NCI-H187 (cell line): ENCODE measurements at places on chromosomes 2 and 18.

GRCh38 chr2:216754812-216755211 is 59.5 kb upstream of the IGFBP5 start:
- no peak for DNase-seq

GRCh38 chr2:227933884-227934283 is 62.5 kb downstream of the DAW1 start:
- DNase-seq = no peak

DNA sequence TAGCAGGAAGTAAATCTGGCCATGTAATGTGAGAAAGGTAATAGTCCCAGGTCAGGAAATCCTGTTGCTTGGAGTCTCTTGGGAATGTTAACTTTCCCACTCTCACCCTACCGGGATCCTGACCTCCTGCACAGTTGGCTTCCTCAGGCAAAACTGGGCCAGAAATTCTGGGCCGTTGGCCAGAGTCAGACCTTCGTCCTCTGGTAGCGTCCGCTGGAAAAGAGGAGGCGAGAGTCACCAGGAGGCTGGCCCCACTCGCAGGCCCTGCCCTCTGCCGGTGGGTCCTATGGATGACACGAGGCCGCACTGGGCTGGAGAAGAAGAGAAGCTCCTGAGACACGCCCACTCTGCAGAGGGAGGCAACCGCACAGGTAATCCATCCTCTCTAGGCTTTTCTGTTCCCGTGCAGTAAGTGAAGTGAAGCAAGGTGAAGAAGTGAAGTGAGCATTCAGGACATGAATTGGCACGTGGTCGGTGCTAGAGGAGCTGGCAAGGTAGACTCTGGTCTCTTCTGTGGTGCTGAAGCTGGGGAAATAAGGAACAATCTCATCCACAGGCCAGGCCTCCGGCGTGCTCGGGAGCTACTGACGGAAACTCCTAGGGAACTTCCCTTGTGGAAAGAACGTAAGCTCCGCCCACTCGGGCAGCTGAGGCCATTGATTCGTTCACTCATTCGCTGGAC is 182.7 kb upstream of the GLI2 start:
- DNase-seq = peak; percentile 26

DNA sequence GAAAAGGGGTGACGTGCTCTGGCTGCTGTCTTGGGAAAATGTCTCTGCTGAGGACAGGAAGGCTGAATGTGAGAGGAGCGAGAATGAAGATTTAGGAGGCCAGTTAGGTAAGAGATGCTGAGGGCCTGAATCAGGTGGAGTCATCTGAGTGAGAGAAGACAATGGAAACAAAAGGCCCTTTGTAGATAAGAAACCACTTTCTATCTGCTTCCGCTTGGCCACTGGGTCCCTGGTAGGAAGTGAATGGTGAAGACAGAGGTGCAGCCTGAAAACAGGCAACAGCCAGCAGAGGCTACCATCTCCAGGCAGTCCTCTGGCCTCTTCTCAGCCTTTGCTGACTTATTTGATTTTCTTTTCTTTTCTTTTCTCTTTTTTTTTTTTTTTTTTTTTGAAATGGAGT is 374.0 kb upstream of the SLC14A2 start:
- no peak for DNase-seq

DNA sequence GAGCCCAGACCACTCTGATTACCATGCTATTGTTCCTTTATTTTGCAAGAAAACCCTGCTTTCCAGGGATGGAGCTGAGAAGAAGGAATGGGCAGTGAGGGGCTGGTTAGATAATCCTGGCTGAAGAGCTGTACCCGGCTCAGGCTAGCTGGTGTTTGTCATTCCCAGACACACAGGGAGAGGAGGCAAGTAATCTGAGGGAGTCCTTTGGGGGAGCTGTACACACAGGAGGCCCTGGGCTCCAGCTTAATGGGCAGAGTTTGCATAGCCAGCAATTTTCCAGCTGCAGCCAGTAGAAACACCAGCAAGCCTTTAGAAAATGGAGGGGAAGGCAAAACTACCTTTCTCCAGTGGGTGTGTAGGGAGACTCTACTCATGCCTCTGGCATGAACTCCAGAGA is 259.3 kb downstream of the SOX11 start:
- DNase-seq = no peak

GRCh38 chr2:221517696-221518151 is 54.4 kb downstream of the EPHA4 start:
- peak; percentile 9 for DNase-seq

- DNase-seq = no peak
Observed at GRCh38 chr18:25058521-25058920, 293.4 kb downstream of the ZNF521 start.

- no peak for DNase-seq
Observed at GRCh38 chr18:34773961-34774766, 64.1 kb downstream of the DTNA start.

- no peak for DNase-seq
Observed at GRCh38 chr2:42060028-42060427, 12.2 kb downstream of the PKDCC start.

GRCh38 chr2:224957540-224958461 is 84.5 kb downstream of the DOCK10 start:
- no peak for DNase-seq

GRCh38 chr2:146467425-146467824 is 1377.4 kb upstream of the ACVR2A start:
- no peak for DNase-seq

- peak; percentile 87 for DNase-seq
Observed at GRCh38 chr2:3628800-3629199, 29.2 kb upstream of the ALLC start.

GRCh38 chr2:149832324-149832723 is 244.7 kb upstream of the MMADHC start:
- DNase-seq = no peak

DNA sequence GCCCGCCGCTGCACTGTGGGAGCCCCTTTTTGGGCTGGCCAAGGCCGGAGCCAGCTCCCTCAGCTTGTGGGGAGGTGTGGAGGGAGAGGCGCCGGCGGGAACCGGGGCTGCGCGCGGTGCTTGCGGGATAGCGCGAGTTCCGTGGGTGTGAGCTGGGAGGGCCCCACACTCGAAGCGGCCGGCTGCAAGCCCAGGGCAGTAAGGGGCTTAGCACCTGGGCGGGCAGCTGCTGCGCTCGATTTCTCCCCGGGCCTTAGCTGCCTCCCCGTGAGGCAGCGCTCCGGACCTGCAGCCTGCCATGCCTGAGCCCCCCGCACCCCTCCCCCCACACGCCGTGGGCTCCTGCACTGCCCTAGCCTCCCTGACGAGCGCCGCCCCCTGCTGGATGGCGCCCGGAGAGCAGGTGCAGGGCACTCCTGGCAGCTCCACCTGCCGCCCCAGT is 124.4 kb downstream of the CCDC178 start:
- DNase-seq = no peak

GRCh38 chr2:17052001-17052400 is 386.4 kb upstream of the CYRIA start:
- DNase-seq = no peak

GRCh38 chr2:162164802-162165201 is 12.8 kb upstream of the GCG start:
- DNase-seq = no peak

GRCh38 chr2:2655453-2656114 is 324.5 kb upstream of the MYT1L start:
- DNase-seq = no peak

DNA sequence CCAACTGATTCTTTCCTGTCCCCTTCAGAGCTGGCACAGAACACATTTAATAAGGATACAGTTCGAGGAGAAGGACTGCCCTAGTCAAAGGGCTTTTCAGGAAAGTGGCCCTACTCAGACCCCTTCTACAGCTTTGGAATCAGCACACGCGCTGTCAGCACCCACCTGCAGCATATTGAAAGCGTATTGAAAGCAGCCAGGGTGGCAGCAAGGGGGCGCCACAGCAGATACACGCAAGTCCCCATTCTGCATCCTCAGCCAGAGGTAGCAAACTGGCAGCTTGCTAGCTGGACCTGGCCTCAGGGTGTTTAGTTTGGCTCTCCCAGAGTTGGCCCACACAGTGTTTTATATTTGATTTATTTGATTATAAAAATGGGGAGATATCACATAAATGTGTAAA is 101.0 kb upstream of the NT5C1B start:
- no peak for DNase-seq

- no peak for DNase-seq
Observed at GRCh38 chr2:160379399-160379798, 114.2 kb downstream of the RBMS1 start.
